ENCODE measurements at places on chromosomes 2 and 18.
A peak's percentile ranks its signal among the peaks of the same experiment; 100 is the strongest.

- no peak for DNase-seq
Measured at GRCh38 chr2:117979911-117980701, 33.8 kb downstream of the CCDC93 start.

DNA sequence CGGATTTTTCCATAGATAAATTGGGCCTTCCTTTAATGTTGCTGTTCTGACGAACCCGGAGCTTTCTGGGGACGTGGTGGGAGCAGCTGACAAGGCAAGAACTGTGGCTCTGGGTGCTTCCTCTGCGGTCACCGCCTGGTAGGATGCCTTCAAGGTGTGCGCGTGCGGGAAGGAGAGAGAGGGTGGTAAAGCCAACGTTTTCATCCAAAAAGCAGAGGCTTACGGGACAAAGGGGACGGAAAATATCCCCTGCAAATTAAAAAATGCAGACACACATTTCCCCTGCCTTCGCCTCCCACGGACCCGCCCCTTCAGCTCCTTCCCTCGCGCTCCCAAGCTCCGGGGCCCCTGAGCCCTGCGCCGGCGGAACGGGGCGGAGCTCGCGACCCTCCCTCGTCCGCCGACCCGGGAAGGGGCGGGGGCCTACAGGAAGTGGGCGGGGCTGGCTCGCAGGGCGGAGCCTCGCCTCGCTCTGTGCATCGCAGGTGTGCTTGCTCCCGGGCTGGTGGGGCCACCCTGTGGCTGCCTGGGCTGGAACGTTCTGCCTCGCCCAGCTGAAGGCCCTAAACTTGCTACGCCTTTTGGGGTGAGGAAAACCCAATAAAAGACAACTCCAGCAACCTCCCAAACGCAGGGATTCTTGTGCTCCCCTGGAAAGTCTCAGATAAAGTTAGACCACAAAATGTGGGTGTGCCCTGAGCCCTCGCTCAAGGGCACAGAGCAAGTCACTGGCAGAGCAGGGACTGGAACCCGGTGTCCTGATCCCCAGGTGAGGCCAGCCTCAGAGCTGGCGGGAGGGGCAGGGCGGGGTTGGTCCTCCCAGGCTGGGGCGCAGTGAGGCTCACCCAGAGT lies 25.4 kb upstream of the SLC66A3 start:
- DNase-seq = peak; percentile 24

DNA sequence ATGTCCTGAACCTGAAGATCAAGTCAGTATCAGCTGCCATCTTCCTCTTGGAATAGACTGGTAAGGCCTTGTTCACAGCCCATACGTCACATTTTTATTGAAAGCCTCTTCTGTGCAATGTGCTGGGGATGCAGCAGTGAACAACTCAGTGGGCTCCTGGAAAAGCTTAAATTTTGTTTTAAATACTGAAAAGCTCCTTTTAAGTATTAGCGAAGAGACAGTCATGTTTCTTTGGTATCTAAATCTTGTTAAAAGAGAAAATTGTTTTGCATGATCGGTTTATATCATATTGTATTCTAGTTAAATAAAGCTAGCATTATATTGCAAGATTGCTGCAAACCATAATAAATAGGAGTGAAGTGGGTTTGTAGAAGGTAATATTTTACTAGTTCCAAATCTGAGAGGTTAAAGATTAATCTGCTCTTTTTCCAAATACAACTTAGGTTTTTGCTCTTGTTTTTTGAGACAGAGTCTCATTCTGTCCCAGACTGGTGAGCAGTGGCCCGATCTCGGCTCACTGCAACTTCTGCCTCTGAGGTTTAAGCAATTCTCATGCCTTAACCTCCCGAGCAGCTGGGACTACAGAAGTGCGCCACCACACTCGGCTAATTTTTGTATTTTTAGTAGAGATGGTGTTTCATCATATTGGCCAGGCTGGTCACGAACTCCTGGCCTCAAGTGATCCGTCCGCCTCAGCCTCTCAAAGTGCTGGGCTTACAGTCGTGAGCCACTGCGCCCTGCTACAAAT lies 1.6 kb upstream of the RMDN2 start:
- DNase-seq = no peak

GRCh38 chr2:222655787-222656525 lies at the start of gene FARSB:
Gene FARSB, minus strand, starts transcription at chr2:222656092. Its CDS starts 19 bp downstream, at chr2:222656073.
- peak; percentile 97 for DNase-seq

DNA sequence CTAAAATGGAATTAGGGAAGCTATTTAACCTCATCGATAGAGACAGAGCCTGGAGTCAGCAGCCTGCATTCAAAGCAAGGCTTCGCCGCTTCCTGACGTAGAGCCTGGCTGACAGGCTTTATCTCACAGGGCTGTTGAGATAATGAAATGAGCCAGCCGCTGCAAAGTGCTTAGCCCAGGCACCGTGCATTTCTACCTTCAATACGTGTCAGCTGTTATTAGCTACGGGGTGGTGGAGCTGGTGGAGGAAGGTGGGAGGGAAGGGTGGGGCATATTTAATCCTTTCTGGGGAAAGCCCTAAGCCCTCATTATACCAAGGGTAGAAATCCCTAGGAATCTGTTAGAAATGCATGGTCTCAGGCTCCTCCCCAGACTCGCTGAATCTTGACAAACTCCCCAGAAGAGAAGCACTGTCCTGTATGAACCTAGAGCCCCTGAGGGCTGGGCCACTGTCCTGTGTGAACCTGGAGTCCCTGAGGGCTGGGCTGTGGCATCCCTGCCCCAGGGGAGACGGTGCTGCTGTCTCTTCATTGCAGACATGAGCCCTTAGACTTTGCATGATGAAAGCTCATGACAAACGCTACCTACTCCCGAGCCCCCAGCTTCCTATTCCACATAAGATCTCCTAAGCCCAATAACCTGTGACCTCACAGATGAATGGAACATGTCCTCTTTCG lies 72.4 kb downstream of the ALPK2 start:
- DNase-seq = no peak

- DNase-seq = no peak
Measured at GRCh38 chr2:3317871-3318590, 59.6 kb downstream of the EIPR1 start.

- DNase-seq = peak; percentile 59
Measured at GRCh38 chr2:130183512-130184373, 1.7 kb downstream of the MZT2B start.

DNA sequence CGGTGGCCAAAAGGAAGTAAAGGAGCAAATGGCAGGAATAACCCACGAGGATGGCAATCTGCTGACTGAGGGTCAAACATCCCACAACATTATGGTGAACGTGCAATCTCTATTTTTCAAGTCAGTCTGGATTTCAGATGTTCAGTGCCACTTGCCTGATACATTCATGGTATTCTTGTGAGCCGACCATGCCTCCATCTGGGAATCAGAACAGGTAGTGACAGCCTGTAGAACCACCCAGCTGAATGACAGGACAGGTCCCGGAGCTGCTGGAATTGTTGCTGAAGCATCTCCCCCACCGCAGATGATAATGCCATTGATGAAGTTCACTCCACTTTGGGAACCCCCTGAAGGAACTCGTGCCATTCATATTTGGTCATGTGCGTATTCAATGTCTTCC lies 123.2 kb downstream of the CAPN13 start:
- no peak for DNase-seq

GRCh38 chr2:224166654-224167053 lies 127.6 kb upstream of the SERPINE2 start:
- no peak for DNase-seq

DNA sequence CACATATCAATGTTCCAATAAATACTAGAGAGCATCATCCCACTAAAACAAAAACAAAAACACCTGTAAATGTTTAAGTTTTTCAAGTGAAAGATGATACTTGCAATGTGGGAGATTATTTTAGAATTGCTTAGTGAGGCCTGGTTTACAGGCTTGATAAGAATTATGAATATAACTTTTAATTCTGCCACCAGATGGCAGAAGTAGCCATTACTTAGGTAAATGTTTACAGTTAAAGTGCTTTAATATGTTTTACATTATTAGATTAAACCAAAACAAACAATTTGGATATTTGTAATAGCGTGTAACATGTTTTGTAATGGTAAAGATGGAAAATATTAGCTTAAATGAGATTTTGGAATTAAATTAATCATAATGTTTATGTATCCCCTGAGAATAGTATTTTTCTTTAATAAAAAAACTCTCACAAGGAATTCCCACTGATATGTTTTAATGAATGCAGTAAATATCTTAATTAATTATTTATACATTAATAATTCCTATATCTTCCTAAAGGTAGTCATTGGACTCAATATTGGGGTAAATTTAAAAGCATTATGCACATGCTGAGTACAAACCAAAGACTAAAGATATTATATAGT lies 522.0 kb downstream of the SPAG16 start:
- peak; percentile 25 for DNase-seq

GRCh38 chr2:130824492-130825061 lies 12.1 kb upstream of the ARHGEF4 start:
- no peak for DNase-seq

- DNase-seq = no peak
Measured at GRCh38 chr2:157318884-157319283, 6.7 kb downstream of the ERMN start.

- DNase-seq = no peak
Measured at GRCh38 chr18:63465059-63465458, 11.7 kb upstream of the SERPINB5 start.

- DNase-seq = no peak
Measured at GRCh38 chr2:6352906-6353515, 512.7 kb downstream of the CMPK2 start.

DNA sequence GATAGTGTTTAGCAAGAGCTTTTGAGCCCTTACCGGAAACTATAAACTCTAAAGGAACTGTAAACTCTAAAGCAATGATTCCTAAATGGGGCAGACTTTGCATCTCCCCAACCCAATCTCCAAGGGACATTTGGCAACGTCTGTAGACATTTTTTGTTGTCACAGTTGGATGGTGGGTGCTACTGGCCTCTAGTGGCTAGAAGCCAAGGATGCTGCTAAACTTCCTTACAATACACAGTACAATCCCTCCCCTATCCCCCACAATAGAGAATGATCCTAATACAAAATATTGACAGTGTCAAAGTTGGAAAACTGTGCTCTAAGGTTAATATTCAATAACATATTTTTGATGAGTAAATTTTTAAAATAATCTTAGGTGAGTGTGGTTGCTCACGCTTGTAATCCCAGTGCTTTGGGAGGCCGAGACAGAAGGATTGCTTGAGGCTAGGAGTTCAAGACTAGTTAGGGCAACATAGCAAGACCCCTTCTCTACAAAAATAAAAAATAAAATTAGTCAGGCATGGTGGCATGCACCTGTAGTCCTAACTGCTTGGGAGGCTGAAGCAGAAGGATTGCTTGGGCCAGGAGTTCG lies 66.7 kb downstream of the PTPN4 start:
- peak; percentile 67 for DNase-seq

DNA sequence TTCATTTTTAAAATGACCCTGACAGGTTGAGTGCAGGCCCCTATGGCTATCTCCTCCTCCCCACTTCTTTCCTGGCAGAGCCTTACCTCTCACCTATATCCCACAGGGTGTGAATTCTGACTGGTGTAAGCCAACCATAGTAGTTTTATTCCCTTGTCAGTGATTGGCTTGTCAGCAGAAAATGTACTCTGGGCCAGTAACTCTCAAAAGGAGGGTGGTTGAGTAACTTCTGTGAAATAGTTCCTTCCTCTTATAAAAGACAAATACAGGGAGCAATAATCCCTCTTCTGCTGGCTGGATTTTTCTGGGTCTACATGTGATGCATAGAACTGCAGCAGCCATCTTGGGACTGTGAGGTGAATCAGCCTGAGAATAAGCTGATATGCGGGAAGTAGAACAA lies 83.4 kb downstream of the RAPH1 start:
- no peak for DNase-seq

DNA sequence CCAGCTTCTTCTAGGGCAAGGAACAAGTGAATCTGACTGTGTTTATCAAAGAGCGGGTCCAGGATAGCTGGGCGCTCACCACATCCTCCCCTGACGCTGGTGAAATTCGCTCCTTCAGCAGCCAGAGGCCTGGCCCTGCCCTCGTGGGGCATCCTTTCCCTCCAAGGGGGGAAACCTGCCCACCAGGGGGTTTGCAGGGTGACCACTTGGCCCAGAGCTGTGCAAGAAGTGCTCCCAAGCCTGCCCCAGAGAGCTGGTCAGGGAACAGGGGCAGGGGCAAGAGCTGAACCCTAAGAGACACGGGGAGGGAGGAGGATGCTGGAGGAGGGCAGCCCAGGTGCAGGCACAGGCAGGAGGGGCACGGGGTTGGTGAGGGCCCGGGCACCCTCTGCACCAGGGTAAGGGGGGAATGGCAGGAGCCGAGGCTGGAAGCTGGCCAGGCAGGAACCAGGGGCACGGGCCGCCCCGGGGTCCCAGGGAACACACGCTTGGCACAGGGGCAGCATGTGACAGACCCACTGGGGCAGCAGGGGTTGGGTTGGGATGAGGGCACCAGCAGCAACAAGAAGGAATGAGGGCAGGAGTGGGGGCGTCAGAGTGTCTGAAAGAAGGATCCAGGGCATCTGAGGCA lies 2.8 kb upstream of the GPR55 start:
- DNase-seq = no peak

- peak; percentile 24 for DNase-seq
Measured at GRCh38 chr2:47344890-47345589, 57.9 kb upstream of the MSH2 start.

DNA sequence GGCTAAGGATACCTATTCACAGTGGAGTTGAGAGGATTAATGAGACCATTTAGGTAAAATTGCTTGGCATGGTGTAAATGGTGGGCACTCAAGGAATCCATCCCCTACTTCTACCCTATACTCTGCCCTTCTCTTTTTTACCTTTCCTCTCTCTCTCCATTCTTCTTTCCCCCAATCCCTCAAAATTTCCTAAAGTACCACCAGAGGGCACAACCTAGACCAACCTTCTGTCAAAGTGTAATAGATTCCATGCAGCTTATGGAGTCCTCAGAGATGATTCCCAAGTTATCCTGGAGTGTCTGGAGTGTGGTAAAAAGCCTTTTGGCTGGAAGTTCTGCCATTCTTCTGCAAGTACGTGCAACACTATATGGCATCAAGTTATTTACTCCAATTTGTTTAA lies 33.0 kb upstream of the CCDC195 start:
- DNase-seq = no peak
